ENCODE measurements at places on chromosomes 3 and 15.

DNA sequence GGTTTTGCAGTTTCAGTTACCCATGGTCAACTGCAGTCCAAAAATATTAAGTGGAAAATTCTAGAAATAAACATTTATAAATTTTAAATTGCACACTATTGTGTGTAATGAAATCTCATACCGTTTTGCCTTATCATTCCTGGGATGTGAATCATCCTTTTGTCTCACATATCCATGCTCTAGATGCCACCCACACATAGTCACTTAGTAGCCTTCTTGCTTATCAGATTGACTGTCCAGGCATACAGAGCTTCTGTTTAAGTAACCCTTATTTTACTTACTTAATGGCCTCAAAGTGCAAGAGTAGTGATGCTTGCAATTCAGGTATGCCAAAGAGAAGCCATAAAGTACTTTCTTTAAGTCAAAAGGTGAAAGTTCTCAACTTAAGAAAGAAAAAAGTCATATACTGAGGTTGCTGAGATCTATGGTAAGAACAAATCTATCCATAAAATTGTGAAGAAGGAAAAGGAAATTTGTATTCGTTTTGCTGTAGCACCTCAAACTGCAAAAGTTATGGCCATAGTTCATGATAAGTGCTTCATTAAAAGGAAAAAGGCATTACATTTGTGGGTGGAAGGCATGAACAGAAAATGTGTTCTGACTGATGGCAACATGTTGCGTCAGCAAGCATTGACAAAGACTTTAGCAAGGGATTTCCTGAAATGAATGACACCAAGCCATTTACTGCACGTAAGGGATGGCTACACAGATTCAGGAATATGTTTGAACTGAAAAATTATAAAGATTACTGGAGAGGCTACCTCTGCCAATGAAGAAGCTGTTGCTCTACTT, 43.8 kb downstream of the SPATA16 start:
- DNase-seq = no peak

GRCh38 chr3:134362221-134362620, 12.0 kb downstream of the AMOTL2 start:
- DNase-seq = no peak

DNA sequence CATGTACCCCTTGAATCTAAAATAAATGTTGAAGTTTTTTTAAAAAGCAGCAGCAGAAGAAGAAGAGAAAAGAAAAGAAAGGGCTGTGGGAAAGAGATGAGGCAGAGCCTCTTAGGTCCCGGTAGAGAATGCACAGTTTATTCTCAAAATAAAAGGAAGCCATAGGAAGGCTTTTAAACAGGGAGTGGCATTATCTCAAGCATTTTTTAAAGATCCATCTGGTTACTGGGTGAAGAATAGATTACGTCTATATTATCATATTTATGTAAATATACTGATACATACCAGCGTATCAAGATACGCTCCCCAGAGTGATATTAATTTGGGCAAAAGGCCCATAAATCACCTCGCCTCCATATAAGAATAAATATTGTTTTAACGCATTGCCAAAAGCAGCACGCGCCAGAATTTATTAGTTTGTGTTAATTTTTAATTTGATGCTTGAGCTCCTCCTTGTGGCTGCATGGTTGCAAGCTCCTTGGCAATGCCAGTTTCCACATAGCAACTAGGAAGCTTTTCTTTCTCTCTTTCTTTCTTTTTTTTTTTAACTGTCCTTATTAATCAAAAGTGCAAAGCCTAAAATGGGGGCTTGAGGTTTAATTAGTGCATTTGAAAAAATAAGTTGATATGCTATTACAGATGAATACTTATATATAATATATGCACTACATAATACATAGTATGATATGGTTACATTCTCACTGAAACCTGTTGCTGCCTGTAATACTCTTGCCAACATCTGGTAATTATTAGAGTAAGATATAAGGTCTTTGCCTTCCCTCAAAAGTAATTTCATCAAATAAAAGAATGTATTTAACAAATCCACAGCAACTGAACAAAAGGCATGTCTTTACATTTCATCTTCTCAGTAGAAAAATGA, 242.8 kb upstream of the UBE2E2 start:
- DNase-seq = no peak

DNA sequence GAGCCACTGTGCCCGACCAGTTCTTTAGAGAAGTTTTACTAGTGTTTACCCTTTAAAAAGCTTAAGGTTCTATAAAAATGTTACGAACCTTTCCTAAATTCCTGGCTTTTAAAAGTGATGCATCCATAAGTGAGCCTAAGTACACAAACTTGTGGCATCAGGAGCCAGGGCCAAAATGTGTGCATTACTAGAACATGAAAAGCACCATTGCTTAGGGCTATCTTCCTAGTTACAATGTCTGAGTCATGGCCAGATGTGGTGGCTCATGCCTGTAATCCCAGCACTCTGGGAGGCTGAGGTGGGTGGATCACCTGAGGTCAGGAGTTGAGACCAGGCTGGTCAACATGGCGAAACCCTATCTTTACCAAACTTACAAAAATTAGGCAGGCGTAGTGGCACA, 39.9 kb downstream of the LEO1 start:
- DNase-seq = no peak

DNA sequence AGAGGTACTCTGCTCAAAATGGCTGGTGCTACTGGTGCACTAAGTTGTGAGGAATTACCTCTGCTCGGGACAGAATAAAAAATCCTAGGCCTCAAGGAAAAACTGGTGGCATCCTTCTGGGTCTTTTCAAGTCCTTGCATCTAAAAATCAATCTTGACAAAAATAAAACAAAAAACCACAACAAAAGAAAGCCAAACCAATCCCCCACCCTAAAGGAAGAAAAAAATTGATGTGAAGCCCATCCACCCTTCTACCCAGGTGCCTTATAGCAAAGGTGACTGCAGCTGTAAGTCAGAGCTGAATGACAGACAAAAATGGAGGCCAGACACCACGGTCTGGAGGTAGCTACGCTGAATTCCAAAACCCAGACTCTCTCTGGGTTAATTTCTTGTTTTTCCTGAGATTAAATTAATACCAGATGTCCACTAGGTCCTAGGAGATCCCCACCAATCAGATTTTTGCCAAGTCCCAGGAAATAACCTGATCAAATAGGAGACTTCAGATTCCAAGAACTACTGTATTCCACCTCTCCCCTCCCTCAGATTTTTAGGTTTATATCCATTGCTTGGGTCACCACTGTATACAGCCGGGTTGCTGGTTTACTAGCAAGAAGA, 33.5 kb downstream of the ABCC5 start:
- DNase-seq = no peak

GRCh38 chr15:68302729-68303128, 25.2 kb downstream of the FEM1B start:
- DNase-seq = no peak

DNA sequence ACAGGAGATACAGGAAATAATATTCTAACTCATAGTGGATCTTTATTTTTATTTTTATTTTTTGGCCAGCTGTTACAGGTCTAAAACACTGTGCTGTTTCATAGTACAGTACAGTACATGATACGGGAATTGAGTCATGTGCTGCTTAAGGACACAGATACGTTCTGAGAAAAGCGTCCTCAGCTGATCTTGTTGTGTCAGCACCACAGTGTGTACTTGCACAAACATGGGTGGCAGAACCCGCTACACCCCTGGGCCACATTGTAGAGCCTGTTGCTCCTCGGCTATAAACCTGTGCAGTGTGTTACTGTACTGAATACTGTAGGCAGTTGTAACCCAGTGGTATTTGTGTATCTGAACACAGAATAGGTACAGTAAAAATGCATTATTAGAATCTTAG, 183.4 kb downstream of the OR4M2 start:
- no peak for DNase-seq

DNA sequence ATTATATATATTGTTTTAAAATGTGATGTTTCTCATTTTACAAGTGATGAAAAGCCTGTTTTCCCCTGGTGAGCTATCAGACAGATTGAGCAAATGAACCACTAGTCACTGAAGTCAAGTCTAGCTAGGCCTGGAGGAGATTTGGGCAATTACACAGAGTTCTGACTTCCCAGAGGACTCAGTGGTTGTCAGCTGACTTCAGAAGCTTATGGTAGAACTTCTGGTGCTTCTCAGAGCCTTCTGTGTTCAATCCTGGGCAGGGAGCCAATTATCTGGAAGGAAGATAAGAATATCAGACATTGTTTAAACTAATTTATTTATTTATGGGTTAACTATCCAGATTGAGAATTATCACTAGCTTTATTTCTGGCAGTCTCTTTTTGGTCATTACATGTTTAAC, 37.7 kb upstream of the NAALADL2 start:
- no peak for DNase-seq

DNA sequence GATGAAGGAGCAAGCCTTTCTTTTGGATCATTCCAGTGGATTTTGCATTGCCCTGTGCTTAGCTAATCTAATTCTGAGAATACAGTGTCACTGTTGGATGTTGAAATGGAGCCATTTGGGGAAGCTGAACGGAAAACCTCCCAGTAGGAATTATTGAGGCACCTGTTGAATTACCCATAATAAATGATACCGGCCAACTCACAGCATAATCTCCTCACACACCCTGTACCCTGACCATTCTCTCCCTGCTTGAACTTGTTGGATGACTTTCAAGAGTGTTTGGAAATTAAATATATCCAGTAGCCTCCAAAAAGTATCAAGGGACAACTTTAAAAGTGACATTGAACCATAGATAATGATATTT, 171.4 kb upstream of the HES1 start:
- DNase-seq = no peak

DNA sequence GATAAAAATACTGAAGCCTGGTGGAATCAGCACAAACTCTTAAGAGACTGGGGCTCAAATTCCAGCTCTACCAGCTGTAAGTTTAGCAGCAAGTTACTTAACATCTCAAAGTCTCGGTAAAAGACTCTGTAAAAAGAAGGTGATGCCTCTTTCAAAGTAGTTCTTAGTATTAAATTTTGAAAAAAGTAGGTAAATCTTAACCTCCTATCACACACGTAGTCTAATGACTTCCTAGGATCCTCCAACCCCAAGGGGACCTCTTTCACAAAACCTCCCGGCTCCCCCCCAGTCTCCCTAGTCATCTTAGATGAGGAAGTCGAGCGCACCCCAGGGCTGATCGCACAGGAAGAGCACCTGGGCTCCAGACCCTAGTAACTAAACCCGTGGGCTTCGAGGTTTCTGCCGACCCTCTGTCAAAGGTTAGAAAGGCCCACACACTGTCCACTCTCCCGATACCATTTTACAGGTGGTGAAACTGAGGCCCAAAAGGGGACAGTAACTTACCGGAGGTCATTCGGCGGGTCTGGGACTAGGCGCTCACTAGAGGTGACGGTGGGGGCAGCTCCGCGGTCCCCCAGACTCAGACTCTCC, 427 bp downstream of the MBD4 start:
- DNase-seq = no peak

All from left hindlimb (tissue), 1 donor.